ENCODE measurements at places on chromosomes 7 and 10. TPM values are rescaled to one million over a fixed set of nuclear protein-coding genes. Genes with fewer than 3 reads are reported as not detected.

WDR37 gene
- total RNA-seq, result 7.6 TPM

LRIT1 gene
- not detected for total RNA-seq

TAS2R41 gene
- total RNA-seq, result not detected

TMEM176A gene
- total RNA-seq, result not detected

FFAR4 gene
- not detected for total RNA-seq

LRRC4 gene
- total RNA-seq, result not detected

CNPY1 gene
- not detected for total RNA-seq

UTF1 gene
- not detected for total RNA-seq

DNA sequence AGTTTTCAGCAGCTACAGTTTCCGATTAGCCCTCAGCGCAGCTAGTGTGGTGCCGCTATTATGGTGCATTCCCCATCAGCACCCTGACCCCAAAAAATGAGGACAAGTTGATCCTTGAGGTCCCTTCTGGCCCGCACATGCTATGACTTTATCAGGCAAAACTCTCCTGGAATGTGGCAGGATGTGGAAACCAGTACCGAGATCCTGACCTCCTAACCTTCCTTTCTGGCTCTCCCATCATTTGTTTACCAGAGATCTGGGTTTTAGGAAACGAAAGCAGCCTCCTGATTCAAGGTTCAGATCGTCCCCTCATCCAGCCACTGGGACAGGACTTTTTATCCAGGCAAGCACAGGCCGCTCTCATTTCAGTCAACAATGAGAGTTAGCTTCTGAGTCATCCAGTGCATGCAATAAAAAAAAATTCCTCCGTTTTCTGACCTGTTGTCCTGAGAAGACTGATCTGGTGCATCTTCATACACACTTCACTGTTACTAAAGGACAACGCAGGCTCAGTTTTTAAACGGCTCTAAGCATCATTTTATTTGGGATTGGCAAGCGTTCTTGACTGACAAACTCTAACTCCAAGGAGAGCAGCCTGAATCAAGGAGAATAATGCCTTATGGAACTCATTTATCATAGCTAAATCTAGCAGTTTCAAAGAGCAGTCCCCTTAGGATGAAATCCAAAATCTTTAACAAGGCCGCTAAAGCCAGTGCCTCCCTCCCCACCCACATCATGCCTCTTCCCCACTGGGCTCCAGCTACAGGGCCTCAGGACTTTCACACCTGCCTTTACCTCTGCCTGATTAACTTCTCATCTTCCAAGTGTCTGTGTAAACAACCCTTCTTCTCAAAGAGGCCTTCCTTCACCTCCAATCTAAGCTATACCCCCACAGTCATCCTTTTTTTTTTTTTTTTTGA lies 17.1 kb downstream of the PDLIM1 start:
- DNase-seq, result no peak

- DNase-seq, result no peak
Measured at GRCh38 chr7:3738964-3739363, 437.9 kb downstream of the SDK1 start.

- no peak for DNase-seq
Measured at GRCh38 chr7:232410-233248, 40.3 kb downstream of the FAM20C start.

GRCh38 chr10:119297207-119297968 lies 90.0 kb downstream of the GRK5 start:
- DNase-seq, result no peak

DNA sequence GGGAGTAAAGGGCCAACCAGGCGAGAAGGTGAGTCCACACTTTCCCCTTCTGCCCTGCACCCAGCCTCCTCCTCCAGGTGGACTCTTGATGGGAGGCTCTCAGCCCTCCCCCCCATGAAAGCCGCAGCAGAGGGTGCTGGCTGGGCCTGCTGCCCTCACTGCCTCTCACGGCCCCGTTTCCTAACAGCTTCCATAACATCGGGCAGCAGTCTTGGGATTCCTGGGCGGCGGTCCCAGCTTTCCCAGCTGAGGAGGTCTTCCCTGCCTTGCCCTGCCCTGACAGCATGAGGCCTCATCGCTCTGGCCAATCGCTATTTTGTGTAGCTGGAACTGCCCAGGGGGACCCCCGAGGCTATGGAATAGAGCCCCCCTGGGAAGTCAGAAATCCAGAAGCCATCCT lies 76.3 kb downstream of the COL13A1 start:
- DNase-seq, result no peak

- no peak for DNase-seq
Measured at GRCh38 chr7:35652124-35652523, 42.8 kb downstream of the HERPUD2 start.

- DNase-seq, result no peak
Measured at GRCh38 chr7:55593172-55593514, 20.8 kb upstream of the VOPP1 start.

DNA sequence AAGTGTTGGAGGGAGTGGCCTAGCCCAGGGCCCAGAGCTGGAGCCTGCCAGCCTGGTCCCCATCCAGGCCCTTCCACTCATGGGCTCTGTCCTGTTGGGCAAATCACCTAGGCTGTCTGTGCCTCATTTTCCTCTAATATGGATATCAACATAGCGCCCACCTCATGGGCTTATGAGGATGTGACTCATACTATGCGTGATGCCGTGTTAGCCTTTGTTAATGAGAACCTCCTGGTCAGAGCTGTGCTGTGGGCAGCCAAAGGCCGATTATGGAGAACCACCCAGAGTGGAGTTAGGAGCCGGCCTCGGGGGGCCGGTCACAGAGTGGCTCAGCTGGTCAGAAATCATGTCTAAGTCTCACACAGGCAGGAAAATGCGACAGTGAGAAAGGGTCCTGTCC lies 306.4 kb downstream of the PAXIP1 start:
- DNase-seq, result no peak

- DNase-seq, result no peak
Measured at GRCh38 chr10:22436526-22436892, 91.2 kb downstream of the SPAG6 start.

DNA sequence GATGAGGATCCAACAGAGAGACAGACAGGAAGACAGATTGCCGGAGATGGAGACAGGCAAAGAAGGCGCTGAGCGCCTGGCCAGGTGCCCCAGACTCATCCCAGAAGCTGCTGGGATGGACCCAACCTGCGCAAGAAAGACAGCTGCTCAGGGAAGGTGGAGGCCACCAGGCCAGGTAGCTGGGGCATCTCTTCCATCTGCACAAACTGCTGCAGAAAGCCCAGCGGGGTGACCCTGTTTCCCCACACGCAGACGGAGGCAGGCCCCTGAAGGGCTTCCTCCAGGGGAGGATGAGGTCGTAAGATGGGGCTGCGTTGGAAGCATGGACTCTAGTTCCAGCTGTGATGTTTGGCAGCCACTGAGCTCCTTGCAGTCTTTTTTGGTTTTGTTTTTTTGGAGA lies 16.5 kb upstream of the YWHAG start:
- no peak for DNase-seq

GRCh38 chr7:76260171-76260703 lies 42.2 kb upstream of the HSPB1 start:
- peak; percentile 86 for DNase-seq

DNA sequence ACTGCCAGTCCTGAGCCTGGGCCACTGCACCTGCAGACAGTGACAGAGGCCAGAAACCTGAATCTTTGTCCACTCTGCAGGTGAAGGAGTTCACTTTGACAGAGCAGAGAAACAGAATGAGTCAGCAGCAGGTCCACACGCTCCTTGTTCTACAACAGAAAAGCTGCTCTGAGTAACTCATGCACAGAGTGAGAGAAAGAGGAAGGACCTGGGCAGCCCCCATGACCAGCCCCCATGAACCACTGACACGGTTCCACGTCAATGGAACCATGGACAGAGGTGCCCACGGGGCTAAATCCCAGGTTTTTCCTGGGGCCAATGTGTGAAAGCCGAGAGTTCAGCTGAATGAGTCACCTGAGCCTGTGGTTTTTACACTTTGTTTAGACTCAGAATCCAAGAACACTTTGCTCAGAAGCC lies 40.8 kb upstream of the CTBP2 start:
- DNase-seq, result peak; percentile 3

DNA sequence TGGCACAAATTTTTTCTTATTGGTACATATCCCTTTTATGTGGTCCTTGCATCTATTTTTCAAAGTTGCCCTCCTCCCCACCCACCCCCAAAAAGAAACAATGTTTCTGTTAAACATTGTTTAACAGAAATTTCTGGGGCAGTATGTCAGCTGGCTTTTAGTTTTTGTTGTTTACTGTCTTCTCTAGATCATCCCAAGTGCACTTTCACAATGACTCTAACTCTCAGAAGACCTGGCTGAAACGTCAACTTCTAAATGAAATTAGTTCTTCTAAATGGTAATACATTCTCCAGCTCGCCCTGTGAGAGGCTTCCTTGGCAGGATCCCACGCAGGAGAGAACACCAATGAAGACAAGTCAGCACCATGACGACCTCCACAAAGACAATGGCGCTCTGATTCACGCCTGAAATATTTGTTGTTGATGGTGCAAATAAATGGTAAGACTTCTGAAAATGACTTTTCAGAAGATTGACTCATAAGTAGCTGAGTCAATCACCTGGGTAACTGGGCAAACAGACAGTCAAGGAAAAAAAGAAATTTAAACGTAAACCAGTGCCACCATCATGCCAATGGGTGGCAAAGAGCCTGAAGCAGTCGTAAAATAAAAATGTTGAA lies 293.7 kb downstream of the FZD1 start:
- peak; percentile 12 for DNase-seq

GRCh38 chr7:5630670-5631069 lies 150.8 kb downstream of the RNF216 start:
- DNase-seq, result no peak

- DNase-seq, result peak; percentile 51
Measured at GRCh38 chr7:30671793-30672465, 10.3 kb downstream of the CRHR2 start.

DNA sequence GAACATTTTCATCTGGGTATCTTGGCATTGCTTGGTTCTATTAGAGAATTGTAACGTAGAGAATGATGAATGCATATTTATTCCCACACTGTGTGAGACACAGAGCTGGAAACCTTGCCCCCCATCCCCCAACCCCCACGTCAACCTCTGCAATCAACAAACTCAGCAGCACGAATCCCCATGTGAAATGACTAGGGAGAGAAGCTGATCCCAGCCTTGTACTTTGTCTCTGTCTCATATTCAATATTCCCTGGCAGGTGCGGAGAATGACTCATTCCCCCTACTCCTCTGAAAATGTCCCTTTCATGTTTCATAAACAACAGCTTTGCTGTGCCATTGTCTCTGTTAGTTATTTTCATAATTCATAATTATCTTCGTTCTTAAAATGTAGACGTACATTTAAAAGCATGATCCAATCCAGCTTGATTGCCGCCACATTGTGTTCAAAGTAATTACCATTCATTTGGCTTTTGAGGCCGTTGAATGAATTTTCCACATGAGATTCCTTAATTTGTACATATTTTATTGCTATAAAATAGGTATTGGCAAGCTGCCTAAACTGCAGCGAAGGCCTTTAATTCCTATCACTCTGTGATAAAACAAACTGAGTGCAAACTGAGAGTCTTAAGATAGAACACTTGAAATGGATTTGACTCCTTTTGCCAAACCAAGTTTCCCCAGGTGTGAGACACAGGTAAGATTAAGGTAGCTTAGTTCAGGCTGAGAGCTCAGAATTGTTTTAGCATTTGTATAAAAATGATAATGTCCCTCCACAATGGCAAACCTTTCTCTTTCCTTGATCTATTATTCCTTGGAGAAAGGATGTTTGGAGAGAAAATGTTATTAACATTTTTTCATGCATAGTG lies 920.2 kb downstream of the TYW1 start:
- DNase-seq, result no peak

DNA sequence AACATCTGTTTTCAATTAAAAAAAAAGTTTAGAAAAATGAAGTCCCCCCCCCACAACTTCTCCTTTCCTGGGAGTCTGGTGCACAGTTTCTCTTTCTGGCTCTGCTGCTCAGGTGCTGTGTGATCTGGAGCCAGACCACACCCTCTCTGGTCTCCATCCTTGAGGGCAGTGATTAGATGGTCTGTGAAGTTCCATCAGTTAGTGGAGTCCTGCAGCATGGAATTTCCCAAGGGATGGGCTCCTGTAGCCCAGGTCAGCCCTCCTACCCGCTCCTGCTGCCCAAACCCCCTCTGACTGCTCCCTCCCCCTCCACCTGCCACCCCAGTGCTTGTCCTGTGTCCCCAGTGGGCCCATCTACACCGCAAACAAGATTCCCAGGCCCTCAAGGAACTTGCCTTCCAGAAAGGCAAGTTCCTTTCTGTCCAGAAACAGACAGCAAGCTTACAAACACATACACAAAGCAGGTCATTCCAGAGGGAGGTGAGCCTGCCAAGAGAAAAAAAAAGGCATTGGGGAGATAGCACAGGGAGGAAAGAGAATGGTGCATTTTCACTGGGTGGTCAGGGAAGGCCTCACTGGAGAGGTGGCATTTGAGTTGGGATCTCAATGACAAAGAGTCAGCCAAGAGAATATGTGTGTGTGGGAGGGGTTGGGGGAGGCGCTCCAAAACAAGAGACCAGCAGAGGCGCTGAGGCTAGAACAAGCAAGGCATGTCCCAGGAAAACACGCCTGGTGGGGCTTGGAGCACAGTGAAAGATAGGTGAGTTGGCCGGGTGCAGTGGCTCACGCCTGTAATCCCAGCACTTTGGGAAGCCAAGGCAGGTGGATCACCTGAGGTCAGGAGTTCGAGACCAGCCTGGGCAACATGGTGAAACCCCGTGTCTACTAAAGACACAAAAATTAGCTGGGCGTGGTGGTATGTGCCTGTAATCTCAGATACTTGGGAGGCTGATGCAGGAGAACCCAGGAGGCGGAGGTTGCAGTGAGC lies 49.5 kb upstream of the SLC29A3 start:
- no peak for DNase-seq

- no peak for DNase-seq
Measured at GRCh38 chr7:70154521-70155180, 556.4 kb downstream of the AUTS2 start.

DNA sequence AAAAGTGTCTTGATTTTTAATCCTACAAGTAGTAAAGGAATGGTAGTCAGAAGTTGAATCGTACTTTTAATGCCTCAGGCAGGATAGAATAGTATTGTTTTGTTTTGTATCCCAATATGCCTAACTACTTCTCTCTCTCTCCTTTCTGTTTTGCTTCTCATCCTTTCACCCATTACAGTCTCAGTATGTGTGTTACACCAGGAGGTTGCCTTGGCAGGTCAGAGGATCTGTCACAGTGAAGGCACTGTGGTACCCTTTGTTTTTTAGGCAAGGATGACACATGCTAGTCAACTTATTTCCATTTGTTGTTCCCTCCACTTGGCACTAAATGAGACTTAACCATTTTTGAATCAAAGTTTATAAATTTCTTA lies 94.4 kb downstream of the MAPK8 start:
- DNase-seq, result no peak

- DNase-seq, result no peak
Measured at GRCh38 chr10:104234934-104235333, 2.8 kb upstream of the CFAP43 start.

All from SK-MEL-5 (cell line).